Stimulated activated CD4-positive, alpha-beta T cell treated with anti-CD3 and anti-CD28 coated beads, Interleukin-12 subunit alpha, Interleukin-12 subunit beta, amount 100 ng/mL, for 48 hours (primary cell): ENCODE measurements at places on chromosomes 13 and 19.

DNA sequence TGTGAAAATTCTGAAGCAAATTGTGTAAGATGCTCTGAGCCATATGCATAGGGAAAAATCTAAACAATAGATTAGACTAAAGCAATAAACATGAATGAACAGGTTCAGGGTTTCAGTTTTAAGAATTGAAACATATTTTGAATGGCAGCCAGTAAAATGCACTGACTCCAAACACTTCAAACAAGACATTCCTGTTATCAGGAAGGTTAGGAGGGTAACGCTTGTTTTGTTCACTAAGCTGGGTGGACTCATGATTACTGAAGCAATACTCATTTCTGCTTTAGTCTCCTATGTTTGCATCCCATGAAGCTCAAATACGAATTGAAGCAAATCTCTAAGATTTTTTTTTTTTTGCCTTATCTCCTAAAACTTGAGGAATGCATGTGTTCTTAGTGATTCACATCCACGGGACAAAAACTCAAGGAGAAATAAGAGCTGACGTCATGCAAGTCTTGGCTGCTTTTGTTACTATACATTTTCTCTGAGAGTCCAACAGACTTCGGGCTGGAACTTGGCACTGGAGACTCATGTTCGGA lies 29.1 kb upstream of the IGFL4 start:
- no peak for DNase-seq

GRCh38 chr13:105147461-105147860 lies 1388.0 kb downstream of the EFNB2 start:
- DNase-seq = no peak

DNA sequence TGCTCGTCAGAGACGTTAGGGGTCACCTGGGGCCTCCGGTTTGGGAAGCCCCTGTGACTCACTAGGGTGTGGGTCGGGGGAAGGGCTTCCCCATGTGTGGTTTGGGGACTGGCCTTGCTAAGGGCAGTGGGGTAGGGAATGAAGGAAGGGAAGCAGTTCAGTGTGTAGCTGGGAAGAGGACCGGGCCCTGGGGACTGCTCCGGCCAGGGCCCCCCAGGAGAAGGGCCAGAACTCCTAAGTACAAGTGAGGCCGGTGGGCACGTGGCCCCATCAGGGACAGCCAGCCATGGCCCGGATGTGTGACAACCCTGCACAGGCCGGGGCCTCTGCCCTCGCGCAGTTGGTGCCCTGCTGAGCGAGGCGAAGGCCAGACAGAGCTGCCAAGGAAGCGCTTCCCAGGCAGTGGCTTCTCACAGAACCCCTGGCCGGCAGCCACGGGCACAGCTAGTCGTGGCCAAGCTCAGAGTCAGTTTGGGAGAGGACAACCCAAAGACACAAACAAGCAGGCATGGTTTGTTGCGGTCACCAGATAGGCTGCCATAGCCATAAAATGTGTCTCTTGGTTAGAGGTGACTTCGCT lies 25.7 kb downstream of the TEX29 start:
- no peak for DNase-seq

- DNase-seq = no peak
These were observed 35.3 kb downstream of the CEBPG start for GRCh38 chr19:33408538-33409434.

DNA sequence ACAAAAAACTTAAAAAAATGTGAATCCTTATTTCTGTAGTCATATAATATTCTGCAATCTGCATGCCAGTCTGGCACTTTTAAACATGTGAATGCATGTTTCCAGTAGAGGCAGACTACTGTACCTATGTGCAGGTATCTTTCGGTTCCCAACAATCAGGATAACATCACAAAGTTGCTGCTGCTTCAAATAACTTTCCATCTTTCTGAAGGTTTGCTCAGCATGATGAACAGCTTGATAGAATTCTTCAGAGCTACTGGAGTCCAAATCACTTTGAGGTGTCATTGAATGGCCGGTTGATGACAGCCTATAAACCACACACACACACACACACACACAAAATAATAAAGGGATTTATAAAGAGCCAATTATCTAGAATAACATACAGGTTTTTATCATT lies 132.1 kb upstream of the ATXN8OS start:
- DNase-seq = no peak
